ENCODE measurements at places on chromosomes 2 and 18. TPM values are rescaled to one million over a fixed set of nuclear protein-coding genes. Genes with fewer than 3 reads are reported as not detected.

CDK5R2 gene
- not detected for total RNA-seq

IL1A gene
- total RNA-seq: 1.2 TPM

UGT1A4 gene
- not detected for total RNA-seq

FEV gene
- not detected for total RNA-seq
